ENCODE measurements at places on chromosomes 12 and 14. TPM values are rescaled to one million over a fixed set of nuclear protein-coding genes. Genes with fewer than 3 reads are reported as not detected.

Gene PRB4
- not detected for total RNA-seq

Gene WSCD2
- under 0.01 TPM for total RNA-seq

Gene OR4E2
- total RNA-seq: not detected

DNA sequence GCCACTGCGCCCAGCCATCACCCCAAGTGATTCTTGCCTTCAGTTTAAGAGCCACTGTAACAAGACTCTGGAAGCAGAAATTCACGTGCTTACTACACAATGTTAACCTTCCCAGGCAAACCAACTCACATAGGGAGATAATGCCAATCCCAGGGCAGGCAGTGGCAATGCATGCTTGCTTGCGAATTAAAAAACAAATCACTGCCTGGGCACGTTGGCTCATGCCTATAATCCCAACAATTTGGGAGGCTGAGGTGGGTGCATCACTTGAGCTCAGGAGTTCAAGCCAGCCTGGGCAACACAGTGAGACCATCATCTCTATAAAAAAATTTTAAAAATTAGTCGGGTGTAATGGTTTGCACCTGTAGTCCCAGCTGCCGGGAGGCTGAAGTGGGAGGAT, 37.8 kb upstream of the P2RX4 start:
- H3K4me3 ChIP-seq: no peak overlapping the region
- no peaks in the 10 kb centered on the region for H3K36me3 ChIP-seq
- H3K27ac ChIP-seq: no peak overlapping the region
- no peaks in the 10 kb centered on the region for H3K4me1 ChIP-seq
- no peak for DNase-seq
- H3K27me3 ChIP-seq: no peaks in the 10 kb centered on the region

GRCh38 chr12:122356192-122356635, 66.3 kb downstream of the CLIP1 start:
- peak; percentile 27 for DNase-seq
- peaks cover 26% of the 10 kb centered on the region for H3K36me3 ChIP-seq
- H3K27me3 ChIP-seq: no peaks in the 10 kb centered on the region
- no peak overlapping the region for H3K27ac ChIP-seq
- H3K4me3 ChIP-seq: no peak overlapping the region

DNA sequence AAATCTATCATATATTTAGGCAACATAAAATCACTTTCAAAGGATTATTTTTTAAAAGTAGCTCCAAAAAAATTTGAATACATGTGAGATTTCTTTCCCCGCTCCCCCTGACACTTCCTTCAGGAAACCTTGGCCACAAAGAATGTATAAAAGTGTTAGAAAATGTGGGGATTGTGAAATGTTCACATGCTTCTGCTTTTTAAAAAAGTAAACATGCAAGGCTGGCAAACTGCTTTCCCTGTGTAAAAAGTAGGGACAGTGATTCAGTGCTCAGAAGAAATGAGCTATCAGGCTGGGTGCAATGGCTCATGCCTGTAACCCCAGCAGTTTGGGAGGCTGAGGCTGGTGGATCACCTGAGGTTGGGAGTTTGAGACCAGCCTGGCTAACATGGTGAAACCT, 26.6 kb downstream of the MBIP start:
- no peaks in the 10 kb centered on the region for H3K4me1 ChIP-seq
- H3K27ac ChIP-seq: no peak overlapping the region
- H3K36me3 ChIP-seq: peaks cover 1% of the 10 kb centered on the region
- H3K27me3 ChIP-seq: no peaks in the 10 kb centered on the region

- H3K27me3 ChIP-seq: no peaks in the 10 kb centered on the region
- H3K4me3 ChIP-seq: peak overlapping the region; percentile 72
- H3K36me3 ChIP-seq: peaks cover 21% of the 10 kb centered on the region
- DNase-seq: peak; percentile 85
- H3K4me1 ChIP-seq: peaks cover 10% of the 10 kb centered on the region
- H3K27ac ChIP-seq: peak overlapping the region; percentile 100
These were observed 636 bp downstream of the GOLGA3 start for GRCh38 chr12:132827763-132828703.

GRCh38 chr12:15273896-15274295, 48.4 kb upstream of the PTPRO start:
- H3K36me3 ChIP-seq: no peaks in the 10 kb centered on the region
- no peaks in the 10 kb centered on the region for H3K4me1 ChIP-seq
- H3K27me3 ChIP-seq: no peaks in the 10 kb centered on the region
- H3K27ac ChIP-seq: no peak overlapping the region
- DNase-seq: no peak
- no peak overlapping the region for H3K4me3 ChIP-seq

DNA sequence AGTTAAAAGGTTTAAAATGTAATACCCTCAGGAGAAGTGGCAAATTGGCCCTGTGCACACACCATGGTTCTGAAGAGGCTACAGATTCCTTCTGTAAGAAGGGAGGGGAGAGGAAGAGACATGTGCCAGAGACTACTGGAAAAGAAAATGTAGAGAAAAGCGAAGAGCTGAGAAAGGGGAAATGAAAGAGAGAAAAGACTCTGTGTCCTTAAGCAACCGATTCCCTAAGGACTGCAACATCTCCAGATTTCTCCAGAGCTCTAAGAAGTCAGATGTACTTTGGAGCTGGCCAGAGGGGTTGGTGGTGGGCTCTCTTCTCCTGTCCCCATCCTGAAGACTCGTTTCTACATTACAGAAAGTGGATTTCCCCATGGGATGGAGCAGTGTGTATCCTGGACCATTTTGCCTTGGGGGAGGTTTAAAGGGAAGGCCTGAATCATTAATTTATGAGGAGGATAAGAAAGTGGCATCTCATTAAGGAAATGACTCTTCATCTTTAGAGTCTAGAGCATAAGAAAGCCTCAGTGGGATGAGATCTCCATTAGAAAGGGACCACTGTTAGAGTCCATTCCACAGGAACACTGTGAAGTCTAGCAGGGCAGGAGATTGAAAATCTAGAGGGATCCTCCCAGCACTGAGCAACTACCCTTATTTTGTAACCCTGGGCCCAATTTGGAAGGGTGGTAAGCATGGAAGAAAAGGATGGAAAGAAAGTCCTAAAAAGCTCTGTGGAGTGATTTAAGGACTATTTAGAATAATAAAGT, 45.5 kb upstream of the FUT8 start:
- no peaks in the 10 kb centered on the region for H3K36me3 ChIP-seq
- H3K27ac ChIP-seq: no peak overlapping the region
- DNase-seq: no peak
- no peaks in the 10 kb centered on the region for H3K27me3 ChIP-seq

- H3K36me3 ChIP-seq: peaks cover 2% of the 10 kb centered on the region
- H3K27me3 ChIP-seq: no peaks in the 10 kb centered on the region
- H3K4me3 ChIP-seq: no peak overlapping the region
- H3K27ac ChIP-seq: no peak overlapping the region
- no peaks in the 10 kb centered on the region for H3K4me1 ChIP-seq
These were observed 45.2 kb downstream of the WDHD1 start for GRCh38 chr14:54981698-54982097.

DNA sequence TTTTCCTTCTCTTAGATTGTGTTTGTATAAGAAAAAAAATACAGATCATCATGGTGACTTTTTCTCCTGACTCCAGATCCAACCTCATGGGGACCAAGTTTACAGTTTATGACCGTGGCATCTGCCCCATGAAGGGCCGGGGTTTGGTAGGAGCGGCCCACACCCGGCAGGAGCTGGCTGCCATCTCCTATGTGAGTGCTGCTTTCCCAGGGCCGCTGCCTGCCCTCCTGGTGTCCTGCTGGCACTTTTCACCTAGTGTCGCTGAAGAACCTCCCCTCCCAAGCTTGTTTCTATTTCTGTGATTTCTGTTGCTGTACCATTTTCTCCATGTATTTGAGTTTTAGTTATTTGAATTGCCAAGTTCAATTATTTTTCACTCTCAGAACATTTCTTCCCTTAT, 24.8 kb upstream of the TEAD4 start:
- no peak overlapping the region for H3K4me3 ChIP-seq
- H3K27ac ChIP-seq: no peak overlapping the region
- H3K27me3 ChIP-seq: no peaks in the 10 kb centered on the region
- peaks cover 11% of the 10 kb centered on the region for H3K36me3 ChIP-seq

DNA sequence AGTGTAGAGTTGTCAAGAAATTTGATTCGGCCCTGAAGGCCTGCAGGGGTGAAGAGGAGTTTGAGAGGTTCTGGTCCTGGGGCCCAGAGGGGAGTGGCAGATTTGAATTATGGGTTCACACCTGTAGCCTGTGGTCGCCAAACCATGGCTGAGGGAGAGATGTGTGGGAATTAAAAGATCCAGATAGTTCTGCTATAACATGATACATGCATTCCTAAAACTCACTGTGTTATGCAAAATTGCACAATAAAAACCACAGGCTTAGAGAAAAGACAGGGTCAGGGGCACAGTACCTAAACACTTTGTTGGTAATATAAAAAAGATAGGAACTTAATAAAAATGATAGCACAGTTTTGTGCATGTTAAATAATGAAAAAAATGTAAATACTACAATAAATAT, 106.2 kb downstream of the TMEM30B start:
- H3K4me1 ChIP-seq: peaks cover 28% of the 10 kb centered on the region
- no peak overlapping the region for H3K27ac ChIP-seq
- no peak overlapping the region for H3K4me3 ChIP-seq
- H3K27me3 ChIP-seq: no peaks in the 10 kb centered on the region

GRCh38 chr12:52041695-52042123, 9.5 kb upstream of the NR4A1 start:
- no peaks in the 10 kb centered on the region for H3K27me3 ChIP-seq
- H3K4me1 ChIP-seq: peaks cover 16% of the 10 kb centered on the region
- no peak overlapping the region for H3K27ac ChIP-seq
- no peaks in the 10 kb centered on the region for H3K36me3 ChIP-seq

- H3K27me3 ChIP-seq: no peaks in the 10 kb centered on the region
- H3K27ac ChIP-seq: no peak overlapping the region
- no peak for DNase-seq
- no peaks in the 10 kb centered on the region for H3K36me3 ChIP-seq
- H3K4me1 ChIP-seq: no peaks in the 10 kb centered on the region
- no peak overlapping the region for H3K4me3 ChIP-seq
These were observed 118.9 kb downstream of the PIWIL1 start for GRCh38 chr12:130456375-130457199.

GRCh38 chr12:32108787-32109186, 2.1 kb downstream of the BICD1 start:
- H3K36me3 ChIP-seq: no peaks in the 10 kb centered on the region
- H3K4me3 ChIP-seq: peak overlapping the region; percentile 85
- no peaks in the 10 kb centered on the region for H3K27me3 ChIP-seq
- H3K4me1 ChIP-seq: no peaks in the 10 kb centered on the region
- DNase-seq: no peak
- no peak overlapping the region for H3K27ac ChIP-seq

DNA sequence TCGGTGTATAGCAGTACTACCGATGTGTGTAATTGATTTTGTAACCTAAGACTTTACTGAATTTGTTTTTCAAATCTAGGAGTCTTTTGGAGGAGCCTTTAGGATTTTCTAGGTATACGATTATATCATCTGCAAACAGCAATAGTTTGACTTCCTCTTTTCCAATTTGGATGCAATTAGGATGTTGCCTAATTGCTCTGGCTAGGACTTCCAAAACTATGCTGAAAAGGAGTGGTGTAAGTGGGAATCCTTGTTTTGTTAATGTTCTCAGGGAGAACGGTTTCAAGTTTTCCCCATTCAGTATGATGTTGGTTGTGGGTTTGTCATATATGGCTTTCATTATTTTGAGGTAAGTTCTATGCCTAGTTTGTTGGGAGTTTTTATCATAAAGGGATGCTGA, 171.6 kb upstream of the PDE3A start:
- H3K36me3 ChIP-seq: no peaks in the 10 kb centered on the region
- no peaks in the 10 kb centered on the region for H3K27me3 ChIP-seq
- H3K27ac ChIP-seq: no peak overlapping the region
- no peak for DNase-seq
- H3K4me3 ChIP-seq: no peak overlapping the region

DNA sequence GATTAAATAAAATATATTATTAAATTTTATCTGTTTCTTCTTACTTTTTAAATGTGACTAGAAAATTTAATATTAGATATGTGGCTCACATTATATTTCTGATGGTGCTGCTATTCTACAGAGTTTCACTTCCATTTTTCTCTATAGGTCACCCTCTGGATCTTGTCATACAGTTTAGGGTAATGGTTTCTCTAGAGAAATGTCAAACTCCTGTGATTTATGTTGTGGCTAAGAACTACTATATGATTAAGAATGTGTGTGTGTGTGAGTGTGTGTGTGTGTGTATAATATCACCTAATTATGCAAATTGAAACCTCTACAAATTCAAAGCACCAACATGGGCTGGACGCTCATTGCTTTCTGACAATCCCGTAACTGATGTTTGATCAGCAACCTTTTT, 325.9 kb downstream of the ADAMTS20 start:
- no peak overlapping the region for H3K4me3 ChIP-seq
- H3K27me3 ChIP-seq: no peaks in the 10 kb centered on the region
- H3K4me1 ChIP-seq: no peaks in the 10 kb centered on the region
- no peak for DNase-seq

GRCh38 chr12:63857771-63858670, 13.5 kb downstream of the SRGAP1 start:
- H3K4me3 ChIP-seq: no peak overlapping the region
- H3K27ac ChIP-seq: no peak overlapping the region
- H3K4me1 ChIP-seq: peaks cover 6% of the 10 kb centered on the region
- H3K36me3 ChIP-seq: no peaks in the 10 kb centered on the region

DNA sequence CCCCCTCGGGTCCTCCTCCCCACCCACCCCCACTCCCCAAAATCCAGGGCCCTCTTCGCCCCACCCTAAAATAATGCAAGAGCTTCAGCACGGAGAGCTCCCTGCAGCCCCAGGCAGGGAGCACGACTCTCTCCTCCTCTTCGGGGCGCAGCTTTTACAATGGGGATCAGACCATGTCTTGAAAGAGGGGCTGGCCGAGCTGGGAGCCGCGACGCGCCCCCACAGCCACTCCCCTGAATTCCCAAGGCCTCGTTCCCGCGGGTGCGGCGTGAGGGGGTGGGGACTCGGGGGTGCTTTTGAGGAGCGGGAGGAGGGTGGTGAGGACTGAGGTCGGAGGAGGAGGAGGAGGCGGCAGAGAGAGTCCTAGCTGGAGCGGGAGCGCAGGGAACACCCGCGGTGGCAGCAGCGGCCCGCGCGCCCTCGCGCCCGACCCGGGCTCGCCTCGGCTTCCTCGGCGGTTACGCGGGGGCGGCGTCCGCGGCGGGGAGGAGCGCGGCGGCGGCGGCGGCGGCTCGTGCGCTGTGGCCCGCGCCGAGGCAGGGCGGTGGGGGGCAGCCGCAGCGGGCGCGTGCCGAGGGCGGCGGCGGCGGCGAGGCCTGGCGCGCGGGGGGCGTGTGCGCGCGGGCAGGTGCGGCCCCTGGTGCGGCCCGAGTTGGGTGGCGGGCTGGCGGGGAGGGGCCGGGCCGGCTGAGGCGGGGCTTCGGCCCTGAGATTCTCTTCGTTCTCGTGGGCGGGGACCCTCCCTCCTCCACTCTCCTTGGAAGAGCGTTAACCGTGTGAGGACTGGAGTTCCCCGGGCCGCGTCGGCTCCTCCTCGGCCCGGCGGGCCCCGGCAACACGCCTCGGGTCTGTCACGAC, at the start of gene ANKS1B:
Gene ANKS1B (minus strand): TSS at position 666 of the 858 bp plus-strand sequence. CDS start 699 bp downstream, outside the sequence.
- peak; percentile 9 for DNase-seq
- no peak within 1 kb of the TSS for H3K27ac ChIP-seq
- no peaks in the 10 kb centered on the region for H3K4me1 ChIP-seq
- H3K36me3 ChIP-seq: no peaks in the 10 kb centered on the region
- no peaks in the 10 kb centered on the region for H3K27me3 ChIP-seq
